ENCODE measurements at places on chromosomes 2 and 18. TPM values are rescaled to one million over a fixed set of nuclear protein-coding genes. Genes with fewer than 3 reads are reported as not detected.

GRCh38 chr2:68388772-68389171 lies 23.7 kb downstream of the PLEK start:
- no peak for DNase-seq

DNA sequence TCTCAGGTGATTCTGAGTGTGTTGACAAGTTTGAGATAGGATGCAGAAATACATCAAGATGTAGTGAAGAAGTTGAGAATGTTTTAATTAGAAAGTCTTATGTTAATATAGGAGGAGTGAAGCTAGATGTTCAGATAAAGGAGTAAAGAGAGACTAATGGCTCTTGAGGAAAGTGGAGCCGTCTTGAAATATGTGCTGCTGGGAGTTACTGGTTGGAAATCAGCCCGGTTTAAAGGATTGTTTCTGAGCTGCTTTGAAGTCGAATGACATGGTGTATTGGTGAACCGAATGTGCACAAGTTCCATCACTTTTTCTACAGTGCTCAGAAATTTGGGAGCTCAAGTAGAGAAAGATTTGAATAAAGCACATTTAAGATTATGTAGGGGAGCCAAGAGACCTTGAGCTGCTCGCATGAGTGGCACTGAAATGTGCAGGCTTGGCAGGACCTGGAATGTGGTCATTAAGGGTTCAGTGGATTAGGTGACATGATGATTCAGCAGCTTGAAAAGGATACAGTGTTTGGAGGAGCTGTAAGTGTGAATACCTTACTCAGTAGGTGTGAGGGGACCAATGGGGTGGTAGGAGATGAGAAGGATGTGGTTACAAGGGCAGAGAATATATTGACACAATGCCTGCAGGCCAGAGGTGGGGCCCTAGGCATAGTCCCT lies 68.6 kb downstream of the CAB39 start:
- no peak for DNase-seq

ACTG2 gene
- polyA plus RNA-seq: 5.1 TPM

DNA sequence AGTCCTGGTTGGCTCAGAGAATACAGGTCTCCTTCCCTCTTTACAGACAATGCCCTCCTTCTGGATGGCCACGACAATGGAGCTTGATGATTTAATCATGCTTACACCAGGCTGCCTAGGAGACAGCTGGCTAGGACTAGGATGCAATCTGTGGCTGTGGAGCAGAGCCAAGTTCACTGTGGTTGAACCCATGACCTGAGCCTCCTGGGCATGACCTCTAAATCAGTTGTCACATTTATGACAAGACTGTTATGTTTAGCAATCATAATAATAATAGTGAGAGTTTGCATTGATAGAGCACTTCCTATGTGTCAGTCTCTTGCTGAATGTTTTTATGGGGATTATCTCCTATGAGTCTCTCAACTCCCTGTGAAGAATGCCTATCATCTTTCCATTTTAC lies 244.1 kb downstream of the ICOS start:
- DNase-seq: no peak

PPP1CB gene
- 195 TPM for polyA plus RNA-seq

GRCh38 chr2:27154488-27154887 lies 5.7 kb downstream of the TCF23 start:
- no peak for DNase-seq
